Erythroblast (primary cell): ENCODE measurements at places on chromosomes 3 and 15.

GRCh38 chr3:73448761-73449301 is 175.9 kb downstream of the PDZRN3 start:
- DNase-seq = no peak

DNA sequence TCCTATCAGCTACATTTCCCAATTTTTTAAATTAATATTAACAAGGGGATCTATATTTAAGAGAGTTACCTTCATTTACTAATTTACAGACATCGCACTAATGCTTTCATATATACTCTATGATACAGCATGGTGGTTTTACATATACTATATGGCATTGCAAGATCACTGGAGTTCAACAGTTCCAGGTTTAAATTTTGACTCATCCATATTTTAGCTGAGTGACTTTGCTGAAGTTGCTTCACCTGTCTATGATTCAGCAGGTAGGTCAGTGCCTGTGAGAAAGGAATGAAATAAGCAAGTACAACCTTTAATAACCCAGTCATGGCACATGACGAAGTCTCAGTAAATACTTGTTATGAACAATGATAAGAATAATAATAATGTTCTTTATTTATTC is 211.1 kb downstream of the P3H2 start:
- DNase-seq = no peak

GRCh38 chr3:133986311-133986710 is 43.4 kb downstream of the SLCO2A1 start:
- no peak for DNase-seq

GRCh38 chr3:186849374-186849975 is 7.0 kb downstream of the ADIPOQ start:
- DNase-seq = peak; percentile 67

- peak; percentile 16 for DNase-seq
These were observed 68.1 kb downstream of the PFN2 start for GRCh38 chr3:149902498-149903139.

GRCh38 chr3:5187920-5188418 is 462 bp downstream of the EDEM1 start:
- peak; percentile 73 for DNase-seq

GRCh38 chr15:31930967-31931366 is 99.3 kb upstream of the CHRNA7 start:
- no peak for DNase-seq

- no peak for DNase-seq
These were observed 65.5 kb upstream of the UBE3A start for GRCh38 chr15:25504307-25504706.

- no peak for DNase-seq
These were observed 467.8 kb upstream of the CBLB start for GRCh38 chr3:106336619-106337018.

DNA sequence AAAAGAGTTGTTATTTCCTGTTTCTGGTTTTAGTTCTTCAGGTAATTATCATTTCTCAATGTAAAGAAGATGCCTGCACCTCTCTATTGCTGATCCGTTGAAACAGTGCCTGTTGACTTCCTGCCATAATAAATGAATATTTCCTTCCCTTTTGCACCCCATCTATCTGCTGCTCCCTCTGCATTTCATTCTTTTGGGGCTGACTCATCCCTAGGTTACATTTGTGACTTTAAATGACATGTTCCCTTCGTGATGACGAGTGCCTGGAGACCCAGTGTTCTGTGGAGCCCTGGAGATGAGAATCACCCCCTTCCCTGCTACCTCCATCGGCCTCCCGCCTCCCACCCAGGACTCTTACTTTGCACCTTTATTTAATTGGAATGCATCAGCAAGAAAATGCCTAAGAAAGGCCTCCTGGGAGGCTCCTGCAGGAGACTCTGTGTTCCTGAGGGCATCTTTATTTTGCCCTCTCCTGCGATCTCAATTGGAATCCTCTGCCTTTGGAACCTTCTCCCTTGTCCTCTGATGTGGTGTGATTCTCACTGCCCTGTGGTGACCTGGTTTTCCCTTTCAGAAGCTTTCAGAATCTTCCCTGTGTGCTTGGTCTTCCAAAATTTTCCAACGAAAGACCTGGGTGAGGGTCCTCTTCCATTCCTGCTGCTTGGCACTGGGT is 13.7 kb downstream of the LRRK1 start:
- no peak for DNase-seq

- DNase-seq = no peak
These were observed 16.2 kb downstream of the ATP13A3 start for GRCh38 chr3:194470615-194471014.

GRCh38 chr3:23272820-23273219 is 69.7 kb downstream of the UBE2E2 start:
- DNase-seq = no peak

DNA sequence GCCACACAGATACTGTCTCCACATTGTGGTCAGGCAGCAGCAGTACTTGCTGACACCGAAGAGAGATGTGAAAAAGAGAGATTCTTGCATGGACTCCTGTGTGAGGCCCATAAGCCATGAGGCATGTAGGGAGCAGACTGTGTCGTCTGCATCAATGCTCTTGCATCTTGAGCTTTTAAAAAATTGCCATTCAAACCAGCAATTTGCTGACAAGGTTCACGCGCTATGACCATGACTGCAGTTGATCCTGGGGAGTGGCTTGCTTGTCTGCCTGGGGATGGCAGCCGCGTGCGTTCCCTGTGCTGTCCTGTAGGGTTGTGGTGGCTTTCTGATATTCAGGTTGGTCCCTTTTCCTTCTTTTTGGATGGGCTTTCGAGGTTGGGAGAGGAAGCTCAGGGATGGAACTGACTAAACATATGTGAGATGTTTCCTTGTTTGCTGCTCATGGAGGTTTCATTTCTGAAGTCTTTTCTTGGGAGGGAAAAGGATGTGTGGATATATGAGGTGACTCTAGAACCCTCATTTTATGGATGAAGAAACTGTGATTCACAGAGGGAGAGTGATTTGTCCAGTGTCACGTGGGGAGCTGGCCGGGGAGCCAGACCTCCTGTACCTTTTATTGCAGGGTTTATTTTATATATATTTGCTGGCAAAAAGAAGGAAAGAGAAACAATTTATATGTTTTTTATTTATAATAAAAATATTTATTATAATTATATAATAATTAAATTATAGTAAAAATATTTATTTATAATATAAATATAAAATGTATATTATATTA is 48.6 kb downstream of the LPP start:
- DNase-seq = peak; percentile 2

- peak; percentile 52 for DNase-seq
These were observed 183.8 kb upstream of the IL12A start for GRCh38 chr3:159804726-159805410.

DNA sequence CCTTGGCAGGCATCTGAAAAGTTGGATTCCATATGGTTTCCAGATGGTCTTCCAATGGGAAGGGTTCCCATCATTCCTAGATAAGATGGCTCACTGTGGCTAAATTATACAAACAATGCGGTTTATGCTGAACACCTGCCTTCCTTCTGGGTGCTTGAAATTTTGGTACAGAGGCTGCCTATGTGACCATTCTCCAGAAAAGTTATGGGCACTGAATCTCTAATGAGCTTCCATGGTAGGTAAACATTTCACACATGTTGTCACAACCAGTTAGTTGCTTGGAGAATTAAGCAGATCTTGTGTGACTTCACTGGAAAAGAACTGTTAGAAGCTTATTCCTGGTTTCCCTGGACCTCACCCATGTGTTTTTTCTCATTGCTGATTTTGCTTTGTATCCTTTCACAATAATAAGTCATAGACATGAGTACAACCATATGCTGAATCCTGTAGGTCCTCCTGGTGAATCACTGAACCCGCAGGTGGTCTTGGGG is 30.1 kb downstream of the PLOD2 start:
- DNase-seq = no peak

GRCh38 chr3:184954251-184954650 is 142.3 kb downstream of the VPS8 start:
- DNase-seq = no peak

DNA sequence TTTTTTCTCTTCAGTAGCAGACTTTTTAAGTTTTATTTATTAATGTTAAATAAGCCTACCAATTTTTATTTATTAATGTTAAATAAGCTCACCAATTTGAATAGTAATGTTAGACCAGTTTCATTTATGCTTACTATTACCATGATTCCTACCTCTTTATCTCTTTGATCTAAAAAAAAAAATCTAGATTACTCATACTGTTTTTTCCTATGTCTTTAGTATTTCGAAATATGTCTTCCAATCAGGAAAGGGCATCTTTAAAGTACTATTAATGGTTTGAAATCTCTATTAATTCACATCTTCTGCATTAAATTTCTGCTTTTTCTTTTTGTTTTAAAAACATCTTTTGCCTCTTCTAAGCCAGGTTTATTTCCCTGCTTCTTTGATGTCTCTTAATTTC is 27.5 kb upstream of the MAPKBP1 start:
- DNase-seq = no peak

DNA sequence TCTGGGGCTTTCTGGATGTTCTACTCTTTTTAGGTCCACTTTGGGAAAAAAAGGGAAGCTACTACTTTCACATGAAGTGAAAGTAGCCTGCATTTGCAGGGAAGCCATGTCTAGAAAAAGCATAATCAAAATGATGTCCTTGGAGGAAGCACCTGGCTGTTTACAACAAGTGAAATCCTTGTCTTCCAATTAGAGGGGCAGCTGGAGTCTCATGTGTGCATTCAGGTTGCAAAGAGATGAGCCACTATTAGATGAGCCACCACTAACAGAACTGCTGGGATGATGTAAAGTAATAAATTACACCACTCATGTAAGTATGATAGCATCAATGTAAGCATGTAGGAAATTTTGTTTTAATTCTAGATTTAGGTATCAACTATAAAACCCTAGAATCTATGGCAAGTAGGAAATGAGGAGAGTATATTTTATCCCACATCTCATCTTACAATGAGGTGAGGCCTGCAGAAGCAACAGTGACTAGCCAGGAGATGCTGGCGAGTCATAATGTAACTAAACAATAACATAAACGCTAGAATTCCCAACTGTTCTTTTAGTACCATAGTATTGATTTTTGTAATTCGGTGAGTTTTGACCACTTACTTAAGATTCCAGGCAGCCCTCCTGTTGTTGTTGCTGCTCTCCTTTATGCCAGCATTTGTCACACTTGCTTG is 75.9 kb downstream of the TMEM108 start:
- DNase-seq = no peak

DNA sequence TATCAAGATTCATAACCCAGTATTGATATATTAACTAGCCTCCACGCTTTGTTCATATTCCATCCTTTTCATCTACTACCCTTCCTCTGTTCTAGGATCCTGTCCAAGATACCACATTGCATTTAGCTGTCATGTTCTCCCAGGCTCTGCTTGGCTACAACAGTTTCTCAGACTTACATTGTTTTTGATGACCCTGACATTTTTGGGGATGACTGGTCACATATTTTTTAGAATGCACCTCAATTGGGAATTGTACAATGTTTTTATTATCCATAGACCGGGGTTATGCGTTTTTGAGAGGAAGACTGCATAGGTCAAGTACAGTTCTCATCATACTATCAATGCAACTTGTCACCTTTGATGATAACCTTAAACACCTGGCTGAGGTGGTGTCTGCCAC is 421.2 kb downstream of the GABRG3 start:
- no peak for DNase-seq

GRCh38 chr3:192303235-192303634 is 424.1 kb downstream of the FGF12 start:
- DNase-seq = no peak

DNA sequence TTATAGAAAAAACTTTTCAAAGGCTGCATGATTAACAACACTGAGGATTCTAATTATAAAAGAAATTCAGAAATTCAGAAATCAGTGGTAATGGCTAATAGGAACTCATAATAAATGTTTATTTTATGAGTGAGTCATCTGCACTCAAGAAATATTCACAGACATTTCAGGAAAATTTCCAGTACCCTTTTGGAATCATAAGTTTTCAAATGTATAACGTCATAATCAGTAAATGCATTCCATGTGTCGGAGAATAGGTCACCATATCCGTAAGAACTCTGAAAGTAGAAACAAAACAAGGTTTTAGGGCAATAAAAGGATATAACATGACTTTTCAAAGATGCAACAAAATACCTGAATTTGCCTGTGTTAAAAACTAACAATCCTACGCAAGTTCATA is 24.7 kb downstream of the EOGT start:
- DNase-seq = no peak

- DNase-seq = no peak
These were observed 18.3 kb upstream of the SYN2 start for GRCh38 chr3:11985866-11986265.

DNA sequence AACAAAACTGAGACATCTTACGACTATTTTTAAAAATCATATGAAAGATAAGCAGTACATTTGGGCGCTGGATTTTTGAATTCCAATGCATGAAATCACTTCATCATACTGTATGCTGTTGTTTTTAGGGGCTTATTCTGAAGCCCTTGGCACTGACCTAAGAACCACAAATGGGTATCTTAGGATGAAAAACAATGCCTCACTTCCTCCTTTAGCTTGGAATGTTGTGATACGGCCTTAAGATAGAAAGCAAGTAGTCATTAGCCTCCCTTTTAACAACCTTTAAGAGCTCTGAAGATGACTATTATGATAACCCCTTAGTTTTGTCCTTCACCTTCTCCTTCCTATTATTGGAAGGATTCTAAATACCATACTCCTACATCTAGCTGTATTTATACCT is 289.8 kb downstream of the ARPP21 start:
- no peak for DNase-seq

DNA sequence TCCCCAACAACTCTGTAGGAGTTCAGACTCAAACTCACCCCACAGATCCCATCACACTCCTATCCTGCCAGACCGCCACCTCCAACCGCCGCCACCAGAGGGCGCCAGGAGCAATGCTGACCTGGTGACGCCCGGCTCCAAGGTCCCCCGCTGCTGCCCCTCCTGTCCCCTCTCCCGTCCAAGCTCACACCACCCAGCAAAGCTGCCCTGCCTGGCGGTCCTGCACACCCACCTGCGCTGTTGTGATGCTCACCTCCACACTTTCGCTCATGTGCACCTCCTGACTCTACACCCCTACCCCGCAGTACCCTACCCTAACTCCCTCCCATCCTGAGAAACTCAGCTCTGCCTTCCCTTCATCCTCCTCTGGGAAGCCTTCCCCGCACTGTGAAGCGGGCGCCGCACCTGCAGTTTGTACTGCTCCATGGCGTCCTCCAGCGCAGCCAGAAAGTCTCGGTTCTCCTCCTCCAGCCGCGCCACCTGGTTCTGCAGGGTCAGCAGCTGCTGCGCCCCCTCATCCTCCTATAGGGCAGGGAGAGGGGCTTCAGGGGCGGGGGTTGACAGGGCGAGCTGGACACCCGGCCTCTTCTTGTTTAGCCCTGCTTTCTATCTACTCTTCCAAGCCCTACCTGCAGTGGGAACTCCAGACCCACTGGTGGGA is 7.9 kb downstream of the KIF7 start:
- peak; percentile 77 for DNase-seq

GRCh38 chr3:10558736-10559135 is 53.4 kb upstream of the ATP2B2 start:
- no peak for DNase-seq

- DNase-seq = no peak
These were observed 530.8 kb downstream of the SOX2 start for GRCh38 chr3:182242489-182242942.

DNA sequence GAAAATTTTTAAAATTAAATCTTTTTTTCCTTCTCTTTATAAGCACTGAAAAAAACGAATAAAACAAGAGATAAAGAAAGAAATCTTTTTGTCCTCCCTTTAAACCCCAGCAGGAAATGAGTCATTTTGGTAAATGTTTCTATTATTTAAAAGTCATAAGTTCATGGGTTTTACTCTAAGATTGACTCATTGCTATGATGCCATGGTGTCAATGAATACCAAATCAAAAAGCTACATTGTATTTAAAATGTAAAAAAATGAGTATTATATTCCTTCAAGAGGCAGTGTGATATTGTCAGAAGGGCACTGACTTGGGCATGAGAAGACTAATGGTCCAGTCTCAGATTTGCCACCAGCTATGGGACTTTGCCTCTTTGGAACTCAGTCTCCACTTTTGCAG is 303.4 kb upstream of the DNAJC19 start:
- DNase-seq = no peak
